Stimulated activated CD4-positive, alpha-beta T cell treated with anti-CD3 and anti-CD28 coated beads, Interleukin-2, amount 100 ng/mL, for 24 hours (primary cell): ENCODE measurements at places on chromosomes 12 and 14.

GRCh38 chr12:89351489-89352241 is 636 bp downstream of the DUSP6 start:
- DNase-seq, result peak; percentile 43

DNA sequence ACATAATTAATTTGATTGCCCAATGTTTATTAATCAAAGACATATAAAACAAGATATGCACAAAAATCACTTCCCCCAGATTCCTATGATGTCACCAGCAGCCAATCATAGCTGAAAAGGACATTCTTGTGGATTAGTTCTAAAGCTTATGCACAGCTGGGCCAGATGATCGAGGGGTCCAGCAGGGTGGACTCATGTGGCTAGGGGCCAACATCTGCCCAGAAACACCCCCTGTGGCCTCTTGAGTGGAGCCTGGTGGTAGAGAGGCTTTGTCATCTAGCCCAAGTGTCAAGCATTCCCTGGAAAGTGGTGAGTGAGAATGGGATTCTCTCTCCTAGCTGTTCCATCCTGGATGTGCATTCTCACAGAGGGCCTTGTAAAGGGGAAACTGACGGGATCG is 590.0 kb downstream of the BCL11B start:
- no peak for DNase-seq

- DNase-seq, result no peak
Measured at GRCh38 chr12:6360578-6361490, 14.5 kb downstream of the SCNN1A start.

GRCh38 chr12:111093428-111094142 is 173.2 kb upstream of the MYL2 start:
- peak; percentile 29 for DNase-seq

- DNase-seq, result no peak
Measured at GRCh38 chr12:85278598-85279448, 1.2 kb upstream of the ALX1 start.

DNA sequence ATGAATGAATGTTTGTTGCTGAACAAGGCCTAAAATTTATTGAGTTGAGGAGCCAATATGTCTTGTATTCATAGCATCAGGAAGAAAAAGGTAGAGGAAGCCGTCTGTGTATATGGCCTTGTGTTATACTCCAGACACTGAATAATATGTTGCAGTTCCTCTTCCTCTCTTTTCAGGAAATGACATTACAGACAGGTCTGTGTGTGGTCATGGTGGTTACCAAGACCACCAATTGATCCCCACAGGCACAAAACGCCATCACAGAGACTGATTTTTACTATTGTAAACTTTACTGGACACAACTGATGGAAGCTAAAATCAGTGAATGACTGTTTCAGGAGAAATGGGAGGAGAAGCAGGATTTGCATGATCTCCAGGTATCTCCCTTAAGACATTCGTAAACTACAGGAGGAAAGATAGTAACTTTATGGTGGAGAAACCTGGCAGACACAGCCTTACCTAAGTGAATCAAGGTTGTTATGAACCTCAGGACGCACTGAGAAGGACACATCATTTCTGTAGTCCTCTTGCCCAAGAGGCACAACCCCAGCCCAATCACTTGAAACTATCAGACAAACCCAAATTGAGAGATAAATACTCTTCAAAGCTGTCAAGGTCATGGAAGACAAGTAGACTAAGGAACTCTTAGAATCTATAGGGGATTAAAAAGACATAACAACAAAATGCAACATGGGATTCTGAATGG is 334.1 kb upstream of the RGS6 start:
- DNase-seq, result no peak

DNA sequence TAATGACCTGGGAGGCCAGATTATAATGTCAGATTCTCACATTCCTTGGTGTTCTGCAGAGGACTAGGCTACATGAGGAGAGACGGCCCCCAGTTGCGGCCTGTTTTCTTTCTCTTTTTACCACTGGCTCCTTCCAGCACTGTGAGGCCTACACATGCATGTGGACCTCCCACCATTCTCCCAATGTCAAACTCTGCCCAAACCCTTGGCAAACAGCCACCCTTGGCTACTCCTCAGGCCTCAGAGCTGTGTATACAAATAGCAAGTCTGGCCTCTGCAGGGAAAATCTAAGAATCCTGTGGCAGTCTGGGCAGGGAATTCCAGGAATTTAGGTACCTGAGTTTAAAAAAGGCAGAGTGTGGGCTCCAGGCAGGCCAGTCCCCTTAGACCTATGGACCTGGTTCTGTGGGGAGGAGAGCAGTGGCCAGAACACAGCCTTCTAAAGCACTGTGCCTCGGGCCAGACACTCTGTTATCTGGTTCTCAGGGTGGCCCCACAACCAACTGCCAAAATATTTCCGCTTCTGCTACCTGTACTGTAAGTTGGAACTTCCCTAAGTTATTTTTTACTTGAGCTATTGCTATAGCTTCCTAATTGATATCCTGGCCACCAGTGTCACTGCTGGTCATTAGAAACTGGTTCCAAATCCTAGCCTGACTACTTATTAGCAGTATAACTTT is 19.9 kb upstream of the NEDD1 start:
- no peak for DNase-seq

DNA sequence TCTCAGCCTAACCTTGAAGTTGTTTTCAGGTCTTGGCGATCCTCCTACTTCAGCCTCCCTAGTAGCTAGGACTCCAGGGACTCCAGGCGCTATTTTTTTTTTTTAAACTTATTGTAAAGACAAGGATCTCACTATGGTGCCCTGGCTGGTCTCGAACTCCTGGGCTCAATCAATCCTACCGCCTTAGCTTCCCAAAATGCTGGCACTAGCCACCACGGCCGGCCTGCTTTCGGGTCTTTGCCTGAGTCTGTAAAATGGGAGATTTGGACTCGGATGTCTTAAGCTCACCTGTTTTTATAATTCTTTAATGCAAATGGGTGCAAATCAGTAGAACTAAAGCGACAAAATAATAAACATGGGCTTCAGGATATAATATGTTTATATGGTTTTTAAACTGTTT is 858 bp upstream of the SYT10 start:
- DNase-seq, result no peak

- DNase-seq, result no peak
Measured at GRCh38 chr12:49349266-49349665, 2.6 kb downstream of the DNAJC22 start.

DNA sequence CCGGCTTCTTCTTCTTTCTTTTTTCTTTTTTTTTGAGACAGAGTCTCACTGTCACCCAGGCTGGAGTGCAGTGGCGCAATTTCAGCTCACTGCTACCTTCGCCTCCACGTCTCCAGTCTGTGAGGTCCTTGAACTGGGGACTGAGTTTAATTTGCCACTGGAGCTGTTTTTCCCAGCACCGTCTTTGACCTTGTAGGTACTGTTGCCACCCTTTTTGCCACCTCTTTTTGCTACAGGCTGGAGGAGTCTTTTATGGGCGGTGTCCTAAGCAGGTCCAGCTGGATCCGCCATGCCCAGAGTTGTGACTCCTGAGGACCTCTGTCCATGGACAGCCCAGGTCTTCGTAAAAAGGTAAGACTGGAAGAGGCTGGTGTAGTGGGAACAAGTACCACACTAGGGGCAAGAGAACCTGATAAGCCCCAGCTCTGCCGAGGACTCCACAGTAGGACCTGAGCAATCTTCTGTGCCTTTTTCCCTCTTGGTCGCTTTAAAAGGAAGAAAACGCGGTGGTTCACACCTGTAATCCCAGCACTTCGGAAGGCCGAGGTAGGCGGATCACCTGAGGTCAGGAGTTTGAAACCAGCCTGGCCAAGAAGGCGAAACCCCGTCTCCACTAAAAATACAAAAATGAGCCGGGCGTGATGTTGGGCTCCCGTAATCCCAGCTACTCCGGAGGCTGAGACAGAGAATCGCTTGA is 946 bp downstream of the RNU4-2 start:
- DNase-seq, result peak; percentile 46

GRCh38 chr12:119500209-119500608 is 93.4 kb upstream of the TMEM233 start:
- no peak for DNase-seq

DNA sequence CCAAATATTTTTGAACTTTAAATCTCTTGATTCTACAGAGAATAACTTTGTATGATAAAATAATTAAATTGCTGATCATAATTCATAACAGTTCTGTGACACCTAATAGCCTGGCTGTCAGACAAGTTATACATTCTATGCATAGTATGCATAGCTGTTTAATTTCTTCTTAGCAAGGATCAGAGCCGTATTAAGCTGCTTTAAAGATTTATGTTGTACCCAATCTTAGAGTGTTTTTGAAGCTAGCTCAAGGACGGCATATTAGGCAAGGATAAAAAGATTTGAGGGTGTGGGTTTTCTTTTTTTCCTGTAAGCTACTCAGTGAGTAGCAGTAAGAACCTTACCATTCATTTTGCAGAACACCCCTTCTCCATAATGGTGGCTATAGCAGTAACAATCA is 45.9 kb downstream of the SLC17A8 start:
- DNase-seq, result no peak

DNA sequence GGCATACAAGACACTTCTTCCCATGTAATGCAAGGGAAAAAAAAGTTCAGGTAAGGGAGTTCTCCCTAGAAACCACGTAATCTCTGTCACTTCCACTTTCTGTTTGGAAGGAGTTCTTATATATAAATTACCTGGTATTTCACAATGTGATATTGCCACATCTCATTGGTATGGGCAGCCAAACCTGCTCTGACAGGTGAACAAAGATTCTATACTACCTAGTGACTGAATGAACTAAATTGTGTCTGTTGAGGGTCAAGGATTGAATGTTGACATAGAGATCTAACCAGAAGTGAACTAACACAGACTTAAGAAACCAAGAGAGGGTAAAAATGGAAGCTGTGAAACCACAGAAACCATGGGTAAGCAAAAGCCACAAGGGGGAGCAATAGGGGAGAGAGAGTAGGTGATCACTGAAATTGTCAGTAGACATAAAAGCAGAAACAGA is 161.3 kb downstream of the RPL10L start:
- no peak for DNase-seq

DNA sequence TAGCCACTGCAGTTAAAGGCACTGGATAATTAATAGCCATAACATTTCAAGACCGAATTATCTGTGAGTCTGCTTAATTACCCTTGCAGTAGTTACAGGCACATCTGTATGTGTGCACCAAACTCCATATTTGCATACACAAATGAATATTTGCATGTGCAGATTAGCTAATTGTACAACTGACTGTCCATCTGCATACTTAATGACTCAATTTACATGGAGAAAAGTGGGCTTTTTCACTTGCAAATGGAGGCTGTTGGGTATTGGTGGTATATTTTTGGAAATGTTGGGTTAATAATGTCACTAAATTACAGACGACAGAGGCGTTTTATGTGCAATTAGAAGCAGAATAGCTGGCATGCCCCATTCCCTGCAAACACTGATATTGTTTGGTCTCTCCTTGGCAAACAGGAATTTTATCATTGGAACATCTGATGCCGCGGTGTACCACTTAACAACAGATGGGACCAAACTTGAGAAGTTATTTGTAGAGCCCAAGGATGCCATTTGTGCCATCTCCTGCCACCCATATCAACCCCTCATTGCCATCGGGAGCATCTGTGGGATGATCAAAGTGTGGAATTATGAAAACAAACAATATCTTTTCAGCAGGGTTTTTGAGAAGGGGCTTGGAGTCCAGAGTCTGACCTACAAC is 39.6 kb downstream of the CFAP251 start:
- no peak for DNase-seq

DNA sequence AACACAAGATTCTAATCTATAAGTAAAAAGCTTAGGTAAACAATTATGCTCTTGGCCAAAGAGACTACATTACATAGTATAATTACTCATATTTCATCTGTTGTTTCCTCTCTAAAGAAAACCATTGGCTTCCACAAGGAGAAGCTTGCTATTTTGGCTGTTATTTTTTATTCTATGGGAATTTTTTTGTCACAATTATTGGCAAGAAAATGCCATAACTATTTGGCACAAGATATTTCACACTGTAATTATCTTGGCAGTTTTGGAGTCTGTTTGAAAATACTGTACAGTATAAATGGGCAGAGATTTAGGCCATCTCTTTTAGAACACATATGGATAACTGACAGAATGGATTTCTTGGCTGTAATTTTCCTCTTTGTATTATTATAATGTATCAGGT is 51.2 kb downstream of the KCNH5 start:
- DNase-seq, result no peak

DNA sequence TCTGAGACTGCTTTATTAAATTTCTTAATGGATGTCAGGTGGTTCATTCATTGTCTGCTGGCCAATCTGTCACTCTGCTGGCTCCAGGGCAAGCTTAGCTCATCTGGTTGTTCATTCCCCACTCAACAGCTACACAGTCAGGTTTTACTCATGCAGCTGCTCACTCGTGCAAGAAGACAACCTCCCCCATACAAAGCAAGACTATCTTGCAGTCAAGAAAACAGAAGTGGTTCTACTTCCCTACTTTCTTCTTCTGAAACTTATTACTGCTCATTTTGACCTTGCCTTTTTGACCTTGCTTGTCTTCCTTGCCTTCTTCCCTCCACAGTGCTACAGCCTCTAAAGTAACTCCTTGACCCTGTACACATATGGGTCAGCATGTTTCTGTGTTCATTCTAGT is 277.9 kb downstream of the SSPN start:
- no peak for DNase-seq

- no peak for DNase-seq
Measured at GRCh38 chr12:128468926-128469325, 202.0 kb downstream of the TMEM132C start.

DNA sequence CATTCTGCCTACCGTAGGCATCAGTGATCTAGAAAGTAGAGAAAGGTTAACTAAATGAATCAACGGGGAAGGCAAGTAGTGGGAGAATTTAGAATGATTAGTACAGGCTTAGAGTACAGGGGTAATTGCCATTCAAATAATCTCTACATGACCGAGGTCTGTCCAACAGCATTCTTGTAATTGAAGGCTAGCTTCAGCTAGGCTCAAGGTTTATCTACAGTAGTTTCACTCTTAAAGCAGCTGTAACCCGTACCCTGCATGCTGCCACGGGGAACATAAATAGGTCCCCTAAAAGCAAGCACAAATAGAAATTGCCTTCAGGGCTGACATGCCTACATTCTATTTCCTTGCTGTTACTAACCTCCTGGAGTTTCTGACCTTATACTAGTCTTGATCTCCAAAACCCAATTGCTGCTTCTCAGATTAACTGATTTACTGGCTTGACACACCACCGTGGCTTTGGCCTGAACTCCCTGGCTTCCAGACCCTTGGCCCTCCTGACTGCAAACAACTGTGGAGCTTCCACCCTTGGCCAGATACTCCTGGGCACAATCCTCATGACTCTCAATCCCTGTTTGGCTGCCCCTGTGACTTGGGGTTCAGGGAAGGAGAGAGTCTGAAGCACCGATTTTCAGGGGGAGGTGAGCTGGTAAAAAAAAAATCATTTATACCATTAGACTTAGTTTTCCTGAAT is 242.1 kb upstream of the FOXN3 start:
- DNase-seq, result no peak

- no peak for DNase-seq
Measured at GRCh38 chr14:86334355-86334754, 804.4 kb downstream of the FLRT2 start.
